ENCODE measurements at places on chromosomes 3 and 15.
A peak's percentile ranks its signal among the peaks of the same experiment; 100 is the strongest.

DNA sequence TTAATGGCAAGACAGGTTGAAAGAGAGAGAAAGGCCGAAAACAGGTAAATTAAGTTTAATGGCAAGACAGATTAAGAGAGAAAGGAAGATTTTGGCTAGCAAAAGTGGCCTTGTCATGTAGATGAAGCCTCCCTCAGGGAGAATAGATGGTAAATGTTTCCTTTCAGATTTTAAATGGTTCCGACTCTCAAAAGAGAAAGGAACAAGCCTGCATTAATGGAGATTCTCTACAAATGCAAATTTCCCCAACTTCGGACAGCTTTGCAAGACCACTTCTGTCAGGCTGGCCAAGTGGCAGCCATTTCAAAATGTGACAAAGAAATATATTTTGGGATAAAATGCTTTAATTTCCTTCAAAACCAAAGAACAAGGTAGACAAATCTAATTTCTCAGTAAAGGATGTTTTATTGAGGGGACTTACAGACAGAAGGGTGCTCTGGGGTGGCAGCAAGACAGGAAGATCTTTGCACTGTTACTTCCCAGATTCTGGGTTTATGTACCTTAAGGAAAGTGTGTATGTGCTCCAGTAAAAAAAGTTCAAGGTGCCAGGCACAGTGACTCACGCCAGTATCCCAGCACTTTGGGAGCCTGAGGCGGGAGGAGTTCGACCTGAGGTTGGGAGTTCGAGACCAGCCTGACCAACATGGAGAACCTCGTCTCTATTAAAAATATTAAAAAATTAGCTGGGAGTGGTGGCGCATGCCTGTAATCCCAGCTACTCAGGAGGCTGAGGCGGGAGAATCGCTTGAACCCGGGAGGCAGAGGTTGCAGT lies 626.3 kb upstream of the NAALADL2 start:
- DNase-seq = no peak

GRCh38 chr15:40338041-40338657 lies 2.6 kb downstream of the CCDC9B start:
- DNase-seq = peak; percentile 87

GRCh38 chr3:120689395-120689794 lies 7.4 kb upstream of the HGD start:
- no peak for DNase-seq

DNA sequence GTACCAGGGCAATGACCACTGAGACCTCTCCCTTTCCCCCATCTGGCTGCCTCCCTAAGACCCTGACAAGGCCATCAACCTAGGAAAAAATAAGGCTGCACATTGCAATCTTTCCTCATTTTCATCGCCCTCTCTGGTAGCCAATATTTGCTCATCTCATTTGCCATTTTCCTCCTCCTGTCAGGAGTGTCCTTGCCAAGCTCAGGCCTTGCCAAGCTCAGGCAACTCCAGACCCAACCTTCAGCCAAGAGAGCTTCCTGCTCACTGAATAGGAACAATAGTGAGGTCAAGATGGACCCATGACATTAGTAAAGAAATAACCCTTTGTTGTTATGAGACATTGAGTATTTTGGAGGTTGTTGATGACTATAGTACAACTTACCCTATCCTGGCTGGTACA lies 380.3 kb downstream of the RSL24D1 start:
- DNase-seq = no peak

DNA sequence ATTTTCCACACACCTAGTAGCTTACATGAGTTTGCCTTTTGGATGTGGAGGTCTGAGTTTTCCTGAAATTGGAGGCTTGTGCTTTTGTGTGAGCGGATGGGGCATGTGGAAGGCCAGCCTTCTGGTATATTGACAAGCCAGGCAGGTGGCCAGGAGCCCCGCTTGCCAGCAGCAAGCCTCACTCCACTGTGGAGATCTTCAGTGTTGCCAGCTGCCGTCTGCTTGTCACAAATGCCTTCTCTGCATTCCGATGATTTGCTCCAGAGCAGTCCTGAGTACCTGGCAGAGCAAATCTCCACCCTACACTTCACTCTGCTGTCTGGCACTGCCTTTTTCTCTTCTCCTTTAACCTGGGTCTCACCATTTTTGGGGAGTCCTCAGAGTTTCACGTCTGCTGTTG lies 29.1 kb upstream of the CHST2 start:
- DNase-seq = peak; percentile 53

GRCh38 chr3:8256441-8257071 lies 245.1 kb upstream of the LMCD1 start:
- no peak for DNase-seq

DNA sequence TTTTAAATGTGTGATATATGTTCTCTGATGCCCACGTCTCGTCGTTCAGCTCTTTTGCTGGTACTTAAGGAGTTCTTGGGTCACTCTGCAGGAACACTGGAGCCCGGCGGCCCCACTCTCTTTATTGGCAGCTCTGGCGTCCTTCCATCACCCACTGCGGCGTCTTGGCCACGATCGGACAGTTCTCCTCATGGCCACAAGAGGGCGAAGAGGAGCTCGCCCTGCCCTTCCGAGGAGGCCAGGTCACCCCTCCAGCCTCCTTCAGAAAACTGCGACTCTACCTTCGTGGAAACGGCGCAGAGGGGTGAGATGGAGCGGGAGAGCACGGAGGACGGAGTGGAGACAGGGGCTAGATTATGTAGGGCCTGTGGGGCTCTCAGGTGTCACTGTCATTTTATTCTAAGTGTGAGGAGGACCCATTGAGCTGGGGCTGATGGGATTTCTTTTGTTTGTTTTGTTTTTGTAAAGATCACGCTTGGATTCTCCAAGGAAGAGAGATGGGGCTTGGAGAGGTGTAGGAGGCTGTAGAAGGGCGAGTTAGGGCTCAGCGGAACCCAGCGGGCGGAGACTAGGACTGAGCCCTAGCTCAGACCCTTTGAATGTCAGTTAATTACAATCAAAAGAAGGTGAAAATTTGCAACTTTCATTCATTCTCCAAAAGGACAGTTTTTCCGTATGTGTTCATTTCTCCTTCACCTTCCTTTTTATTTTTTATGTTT lies 28.0 kb upstream of the GABRA5 start:
- DNase-seq = peak; percentile 11

DNA sequence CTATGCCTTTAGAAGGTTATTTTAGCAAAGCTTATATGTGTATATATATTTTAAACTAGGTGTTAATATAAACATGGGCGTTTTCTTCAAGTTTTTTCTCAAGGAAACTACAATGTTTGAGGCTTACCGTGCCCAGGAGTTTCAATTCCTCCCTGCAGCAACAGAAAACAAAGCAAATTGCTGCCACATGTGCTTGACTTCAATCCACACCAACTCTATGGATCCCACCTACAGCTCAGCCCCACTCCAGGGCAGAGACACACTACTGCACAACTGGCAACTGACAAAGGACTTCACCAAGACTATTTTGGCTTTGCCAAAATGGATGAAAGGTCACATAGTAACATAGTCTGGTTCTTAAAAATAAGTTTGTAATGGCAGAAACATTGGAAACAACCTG lies 346.6 kb downstream of the ERC2 start:
- DNase-seq = no peak
